Inflammatory macrophage treated with lipopolysaccharide for 1 hour (primary cell): ENCODE measurements at places on chromosomes 1 and 21.

GRCh38 chr1:79193211-79194079 is 186.9 kb upstream of the ADGRL4 start:
- no peak for DNase-seq

- peak; percentile 83 for DNase-seq
Observed at GRCh38 chr1:67614511-67614934, 70.5 kb upstream of the GADD45A start.

- no peak for DNase-seq
Observed at GRCh38 chr1:101697072-101697471, 299.7 kb downstream of the OLFM3 start.

- DNase-seq = peak; percentile 42
Observed at GRCh38 chr1:172588296-172589291, 55.6 kb downstream of the SUCO start.

DNA sequence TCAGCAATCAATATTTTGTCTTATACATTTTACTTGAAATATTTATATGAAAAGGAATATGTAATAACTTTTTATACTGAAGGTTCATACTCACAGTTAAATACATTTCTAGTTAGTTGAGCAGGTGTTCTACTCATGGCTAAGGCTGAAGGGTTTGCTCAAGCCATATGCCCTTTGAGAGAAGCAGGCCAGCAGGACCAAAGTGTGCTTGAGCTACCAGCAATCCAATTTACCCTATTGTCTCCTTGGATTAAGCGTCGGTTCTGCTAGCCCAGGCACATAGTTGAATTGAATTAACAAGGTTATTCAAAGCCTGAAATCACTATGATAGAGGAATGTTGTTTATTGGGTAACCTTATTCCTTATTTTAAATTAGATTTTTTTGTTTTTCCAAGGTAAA is 151.5 kb upstream of the BACE2 start:
- no peak for DNase-seq

DNA sequence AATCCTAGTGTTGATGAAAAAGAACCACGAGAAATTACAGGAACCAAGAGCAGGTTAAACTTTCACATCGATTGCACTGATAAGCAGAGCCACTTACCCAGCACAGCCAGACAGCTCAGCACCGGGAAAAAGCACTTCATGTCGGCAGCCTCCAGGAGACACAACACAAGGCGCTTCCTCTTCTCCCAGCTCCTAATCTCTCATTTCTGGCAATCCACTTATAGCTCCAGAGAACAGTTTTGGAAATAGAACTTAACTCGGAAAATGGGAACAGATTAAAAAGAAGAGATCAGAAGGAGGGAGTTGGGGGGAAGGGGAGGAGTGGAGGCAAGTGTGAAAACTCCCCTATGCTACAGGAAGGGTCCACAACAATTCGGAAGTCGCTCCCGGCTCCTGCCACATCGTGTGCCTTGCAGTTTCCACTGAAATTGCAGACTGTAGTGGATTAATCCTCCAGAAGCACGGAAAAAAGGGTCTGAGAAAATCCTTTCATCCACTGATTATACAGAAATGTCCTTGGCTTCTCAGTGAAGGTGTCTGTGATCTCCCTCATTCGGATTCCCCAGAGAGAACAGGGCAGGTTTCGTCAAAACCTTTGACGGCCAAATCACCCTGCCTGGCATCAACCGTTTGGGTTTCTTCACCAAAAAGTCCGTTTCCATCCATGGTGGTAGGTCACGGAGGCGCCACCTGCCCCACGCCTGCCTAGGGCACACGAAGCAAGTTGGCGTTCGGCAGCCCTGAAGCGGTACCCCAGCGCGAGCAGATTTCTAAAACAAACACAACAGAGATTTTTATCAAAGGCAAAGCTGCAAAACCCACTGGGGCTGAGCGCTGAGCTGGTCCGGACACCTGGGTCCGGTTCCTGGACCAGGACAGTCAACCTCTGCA is 1.1 kb downstream of the IGSF3 start:
- DNase-seq = no peak

GRCh38 chr1:213621077-213621476 is 366.7 kb upstream of the PROX1 start:
- no peak for DNase-seq

- no peak for DNase-seq
Observed at GRCh38 chr1:1562556-1563195, 12.0 kb downstream of the SSU72 start.

DNA sequence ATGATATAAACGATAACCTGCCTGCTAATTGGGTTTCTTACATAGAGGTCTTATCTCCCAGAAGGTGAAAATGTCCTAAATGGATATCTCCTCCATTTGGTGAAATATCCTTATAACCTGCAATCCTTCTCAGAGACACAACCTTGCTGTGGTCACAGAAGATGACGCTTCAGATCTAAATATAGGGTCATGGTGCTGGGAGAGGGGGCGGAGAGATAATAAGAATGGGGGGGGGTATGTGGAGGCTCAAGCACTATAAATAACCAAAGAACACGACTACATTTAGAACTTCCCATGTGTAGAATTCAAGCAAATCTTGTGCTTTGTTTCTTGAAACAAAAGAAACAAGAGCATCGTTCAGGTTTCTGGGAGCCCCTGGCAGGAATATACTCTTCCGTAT is 260.6 kb upstream of the ESRRG start:
- no peak for DNase-seq

GRCh38 chr1:16068356-16069270 is 4.8 kb downstream of the FAM131C start:
- DNase-seq = no peak

- no peak for DNase-seq
Observed at GRCh38 chr1:10338611-10339010, 60.3 kb upstream of the PGD start.

GRCh38 chr1:223214261-223214807 is 71.3 kb upstream of the TLR5 start:
- DNase-seq = no peak

DNA sequence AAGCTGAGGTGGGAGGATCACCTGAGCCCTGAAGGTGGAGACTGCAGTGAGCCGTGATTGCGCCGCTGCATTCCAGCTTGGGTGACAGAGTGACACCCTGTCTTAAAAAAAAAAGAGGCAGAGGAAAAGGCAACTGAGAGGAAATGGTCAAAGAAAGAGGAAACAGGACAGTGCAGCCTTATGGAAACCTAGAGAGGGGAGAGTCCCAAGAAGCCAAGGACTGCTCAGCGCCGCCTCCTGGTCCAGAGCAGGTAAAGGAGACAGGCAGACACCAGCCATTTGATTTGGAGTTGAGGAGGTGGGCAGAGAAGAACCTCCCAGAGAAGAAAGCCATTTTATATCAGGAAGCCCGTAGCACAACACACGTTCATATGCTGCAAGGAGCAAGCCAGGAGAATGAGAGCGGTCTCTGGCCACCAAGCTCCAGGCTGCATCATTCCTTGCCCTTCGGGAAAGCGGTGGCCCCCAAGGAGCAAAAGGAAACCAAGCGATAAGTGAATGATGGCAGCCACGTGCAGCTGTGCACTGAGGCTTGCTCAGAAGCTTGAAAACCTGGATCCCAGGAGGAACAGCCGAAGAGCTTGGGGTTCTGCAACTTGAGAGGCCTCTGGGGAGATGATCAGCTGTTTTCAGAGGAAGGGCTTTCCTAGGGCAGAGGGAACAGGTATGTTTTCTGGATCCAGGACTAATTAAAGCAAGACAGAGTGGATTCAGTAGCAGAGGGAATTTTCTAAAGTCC is 33.7 kb downstream of the LRRC42 start:
- DNase-seq = peak; percentile 43

- no peak for DNase-seq
Observed at GRCh38 chr21:46007492-46007868, 25.9 kb downstream of the COL6A1 start.

DNA sequence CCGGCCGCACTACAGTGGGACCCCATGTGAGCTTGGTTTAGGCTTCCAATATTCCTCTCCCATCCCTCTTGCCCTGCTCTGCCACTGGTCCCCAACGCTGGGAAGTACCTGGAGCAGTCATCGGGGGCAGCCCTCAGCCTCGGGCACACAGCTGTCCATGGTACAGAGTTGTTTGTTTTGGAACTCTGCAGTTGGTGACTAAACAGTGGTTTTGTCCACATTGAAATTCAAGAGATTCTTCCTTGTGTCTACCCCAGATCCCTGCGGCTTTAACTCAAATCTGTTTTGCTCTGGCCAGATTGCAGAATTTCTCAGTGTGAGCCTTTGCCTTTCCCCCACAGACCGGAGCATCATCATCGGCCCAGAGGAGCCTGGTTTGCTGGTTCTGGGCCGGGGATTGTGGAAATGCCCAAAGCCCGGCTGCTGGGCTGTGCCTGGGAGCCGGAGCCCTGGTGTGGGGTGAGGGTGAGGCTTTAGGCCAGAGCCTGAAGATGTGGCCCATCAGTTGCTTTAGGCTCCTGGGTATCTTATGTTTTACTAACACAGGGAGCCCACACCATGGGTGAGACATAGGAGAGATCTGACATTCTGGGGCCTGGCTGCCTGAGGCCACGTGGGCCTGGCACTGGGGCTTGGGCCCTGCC is 93.2 kb downstream of the ARHGEF10L start:
- no peak for DNase-seq

DNA sequence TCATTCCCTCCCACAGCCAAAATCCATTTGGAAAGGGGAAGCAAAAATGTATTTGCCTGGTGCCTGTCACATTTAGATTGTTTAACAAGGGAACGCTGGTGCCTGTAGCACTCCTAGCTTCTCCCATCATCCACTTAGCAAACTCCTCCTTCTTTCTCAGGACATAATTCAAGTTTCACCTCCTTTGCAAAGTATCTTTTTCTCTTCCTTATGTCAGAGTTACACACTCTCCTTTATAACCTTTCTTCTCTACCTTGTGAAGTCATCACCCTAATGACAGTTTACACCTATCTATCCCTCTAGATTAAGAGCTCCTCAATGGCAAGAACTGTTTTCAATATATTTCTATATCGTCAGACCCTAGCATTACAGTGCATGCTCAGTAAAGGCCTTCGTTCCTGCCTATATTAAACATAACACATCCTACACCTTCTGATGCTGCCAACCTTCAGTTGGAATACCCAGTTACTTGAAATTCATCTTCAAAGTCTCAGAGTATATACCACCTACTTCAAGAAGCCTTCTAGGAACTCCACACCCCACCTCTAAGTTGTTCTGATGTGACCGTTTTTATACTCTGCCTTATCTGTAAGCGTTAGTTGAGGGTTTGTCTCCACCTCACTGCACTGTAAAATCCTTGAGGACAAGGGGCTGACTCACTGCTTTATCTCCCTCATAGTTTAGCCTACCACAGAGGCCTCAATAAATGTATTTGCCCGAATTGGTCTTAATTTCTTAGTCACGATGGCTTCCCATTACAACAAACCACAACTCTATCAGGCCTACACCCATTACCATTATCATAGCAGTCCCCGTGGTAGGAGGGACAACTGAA is 1.0 kb upstream of the EPS15 start:
- no peak for DNase-seq

DNA sequence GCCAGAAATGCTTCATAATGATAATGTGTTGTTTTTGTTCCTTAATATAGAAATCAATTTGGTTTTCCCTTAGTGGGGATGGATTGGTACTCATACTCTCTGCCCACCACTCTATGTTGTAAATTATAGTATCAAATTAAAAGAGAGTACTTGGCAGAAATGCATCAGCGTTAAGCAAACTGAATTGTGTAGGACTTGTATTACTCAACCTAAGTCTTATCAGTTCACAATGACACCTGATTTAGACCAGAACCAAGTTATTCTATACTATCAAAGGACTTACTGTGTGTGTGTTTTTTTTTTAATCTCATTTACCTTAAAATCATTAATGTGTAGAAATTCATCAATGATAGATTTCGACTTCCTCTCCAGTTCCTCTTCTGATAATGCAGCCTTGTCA is 62.0 kb upstream of the HP1BP3 start:
- DNase-seq = no peak

DNA sequence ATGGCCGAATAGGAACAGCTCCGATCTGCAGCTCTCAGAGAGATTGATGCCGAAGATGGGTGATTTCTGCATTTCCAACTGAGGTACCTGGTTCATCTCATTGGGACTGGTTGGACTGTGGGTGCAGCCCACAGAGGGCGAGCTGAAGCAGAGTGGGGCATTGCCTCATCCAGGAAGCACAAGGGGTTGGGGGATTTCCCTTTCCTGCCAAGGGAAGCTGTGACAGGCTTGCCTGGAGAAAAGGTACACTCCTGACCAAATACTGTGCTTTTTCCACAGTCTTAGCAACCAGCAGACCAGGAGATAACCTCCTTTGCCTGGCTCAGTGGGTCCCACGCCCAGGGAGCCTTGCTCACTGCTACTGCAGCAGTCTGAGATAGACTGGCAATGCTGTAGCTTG is 66.9 kb downstream of the HSD3B1 start:
- DNase-seq = peak; percentile 41

GRCh38 chr1:14666373-14666772 is 67.9 kb downstream of the KAZN start:
- DNase-seq = no peak

GRCh38 chr1:160726498-160727315 is 12.3 kb upstream of the SLAMF7 start:
- DNase-seq = peak; percentile 87

GRCh38 chr21:45289655-45290515 is 2.2 kb upstream of the POFUT2 start:
- DNase-seq = no peak

- DNase-seq = peak; percentile 57
Observed at GRCh38 chr1:233172201-233172600, 123.3 kb downstream of the PCNX2 start.

- peak; percentile 2 for DNase-seq
Observed at GRCh38 chr1:207089627-207090355, 1.1 kb downstream of the C4BPB start.

GRCh38 chr1:231724876-231725647 is 98.5 kb downstream of the DISC1 start:
- DNase-seq = peak; percentile 47

DNA sequence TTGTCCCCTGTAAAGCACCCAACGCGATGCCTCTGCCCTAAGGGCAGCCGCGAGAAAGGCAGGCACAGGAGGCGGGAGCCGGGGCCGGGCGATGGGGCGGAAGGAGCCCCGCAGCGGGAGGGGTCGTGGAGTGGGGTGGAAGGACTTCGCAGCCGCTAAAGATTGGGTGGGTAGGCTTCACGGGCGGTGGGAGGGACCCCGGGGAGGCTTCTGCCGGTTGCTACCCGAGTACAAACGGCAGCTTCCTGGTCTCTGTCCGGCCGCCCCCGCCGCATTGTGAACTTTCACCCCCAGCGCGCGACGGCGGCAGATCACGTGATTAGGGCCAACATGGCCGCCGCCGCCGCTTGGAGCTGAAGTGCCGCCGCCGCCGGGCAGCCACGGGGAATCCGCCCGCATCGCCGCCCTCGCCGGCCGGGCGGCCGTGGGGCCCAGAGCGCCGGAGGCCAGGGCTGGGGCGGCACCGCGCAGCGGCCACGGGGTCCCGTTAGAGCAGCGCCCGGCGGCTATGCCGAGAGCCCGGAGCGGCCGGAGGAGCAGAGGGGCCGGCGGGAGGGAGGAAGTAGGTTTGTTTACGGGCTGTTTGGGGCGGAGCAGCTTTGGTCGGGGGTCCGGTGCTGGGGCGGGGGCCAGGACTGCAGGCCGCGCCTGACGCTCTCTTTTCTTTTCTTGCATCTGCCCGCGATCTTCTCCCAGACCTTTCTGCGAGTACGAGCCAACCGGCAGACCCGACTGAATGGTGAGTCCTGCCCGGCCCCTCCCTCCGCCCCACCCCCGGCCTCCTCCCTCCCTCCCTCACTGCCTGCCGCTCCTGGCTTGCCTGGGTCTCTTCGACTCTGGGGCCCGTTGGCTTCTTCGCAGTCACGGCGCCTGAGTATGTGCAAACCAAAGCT is 42.4 kb downstream of the TMEM53 start:
- peak; percentile 82 for DNase-seq
